NCI-H1417 treated with DMSO at 0.1 percent for 48 hours (cell line): ENCODE measurements at places on chromosomes 5 and 9.

GRCh38 chr9:135926402-135927194 is 19.3 kb upstream of the CAMSAP1 start:
- DNase-seq = no peak

- DNase-seq = no peak
Measured at GRCh38 chr5:142758796-142759145, 11.4 kb upstream of the ARHGAP26 start.

DNA sequence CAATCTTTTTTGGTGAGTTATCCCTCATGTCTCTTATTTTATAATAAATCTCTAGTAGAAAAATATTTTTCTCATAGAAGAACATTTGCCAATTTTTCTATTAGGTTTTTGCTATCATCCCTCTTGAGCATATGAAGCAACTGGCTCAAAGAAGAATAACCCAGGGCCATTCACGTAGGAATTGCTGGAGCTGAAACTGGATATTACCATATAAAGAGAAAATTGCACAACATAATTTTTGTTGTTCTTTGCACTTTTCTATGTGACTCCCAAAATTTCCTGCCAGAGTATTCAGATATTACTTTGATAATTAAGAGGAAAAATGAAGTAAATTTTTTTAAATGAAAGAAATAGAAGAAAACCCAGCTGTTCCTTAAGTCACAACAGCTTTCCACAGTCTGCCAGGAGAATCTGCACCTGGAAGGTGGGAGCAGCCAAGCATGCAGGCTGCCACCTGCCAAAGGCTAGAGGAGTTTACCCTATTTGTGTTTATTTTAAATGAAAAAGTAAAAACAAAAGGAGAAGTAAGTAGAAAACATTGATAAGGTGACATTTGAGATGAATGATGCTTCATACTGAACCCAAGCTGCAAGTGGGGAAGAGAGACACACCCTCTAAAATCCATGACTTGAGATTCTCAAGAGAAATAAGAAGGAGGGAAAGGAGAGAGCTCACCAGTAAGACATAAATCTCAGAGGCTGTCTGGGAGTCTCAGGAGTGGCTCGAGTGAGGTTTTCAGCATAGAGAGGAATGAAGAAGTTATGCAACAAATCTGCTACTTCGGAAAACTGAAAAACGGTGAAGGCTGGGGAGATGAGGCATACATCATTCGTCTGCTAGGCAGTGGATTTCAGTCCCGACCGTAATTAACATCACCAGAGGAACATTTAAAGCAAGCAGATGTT is 31.5 kb upstream of the FREM1 start:
- DNase-seq = no peak

GRCh38 chr9:111637421-111637950 is 6.4 kb downstream of the DNAJC25 start:
- no peak for DNase-seq

DNA sequence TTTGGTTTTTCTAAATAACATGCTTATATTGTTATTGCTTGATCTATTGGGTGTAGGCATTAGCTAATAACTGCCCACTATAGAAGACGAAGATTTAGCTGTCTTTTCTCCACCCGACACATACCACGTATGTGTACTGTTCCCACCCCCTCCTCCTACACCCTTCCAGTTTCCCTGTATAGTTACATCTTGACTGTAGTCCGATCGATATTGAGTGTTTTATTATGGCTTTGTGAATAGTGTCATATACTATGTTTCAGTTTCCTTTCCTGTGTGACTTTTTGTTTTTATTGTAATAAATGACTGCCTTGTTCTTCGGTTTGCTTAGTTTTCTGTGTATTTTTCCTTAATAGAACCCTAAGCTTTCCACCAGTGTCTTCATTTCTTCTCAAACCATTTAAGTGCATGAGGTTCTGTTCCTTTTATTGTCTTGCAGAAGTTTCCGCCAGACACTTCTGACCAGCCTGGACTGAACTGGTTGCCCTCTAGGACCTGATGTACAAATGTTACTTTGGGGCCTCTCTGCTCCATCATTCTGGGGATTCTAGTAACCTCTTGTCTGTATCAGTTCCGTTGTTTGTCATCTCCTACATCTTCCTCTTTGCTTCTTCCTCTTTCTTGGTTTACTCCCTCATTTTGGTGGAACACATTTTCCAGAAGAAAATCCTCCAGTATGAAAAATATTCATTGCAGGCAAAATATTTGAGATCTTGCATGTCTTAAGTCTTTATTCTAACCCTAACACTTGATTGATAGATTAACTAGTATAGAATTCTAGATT is 61.8 kb downstream of the PRKACG start:
- no peak for DNase-seq

GRCh38 chr9:95092262-95093072 is 225.0 kb downstream of the FANCC start:
- no peak for DNase-seq

DNA sequence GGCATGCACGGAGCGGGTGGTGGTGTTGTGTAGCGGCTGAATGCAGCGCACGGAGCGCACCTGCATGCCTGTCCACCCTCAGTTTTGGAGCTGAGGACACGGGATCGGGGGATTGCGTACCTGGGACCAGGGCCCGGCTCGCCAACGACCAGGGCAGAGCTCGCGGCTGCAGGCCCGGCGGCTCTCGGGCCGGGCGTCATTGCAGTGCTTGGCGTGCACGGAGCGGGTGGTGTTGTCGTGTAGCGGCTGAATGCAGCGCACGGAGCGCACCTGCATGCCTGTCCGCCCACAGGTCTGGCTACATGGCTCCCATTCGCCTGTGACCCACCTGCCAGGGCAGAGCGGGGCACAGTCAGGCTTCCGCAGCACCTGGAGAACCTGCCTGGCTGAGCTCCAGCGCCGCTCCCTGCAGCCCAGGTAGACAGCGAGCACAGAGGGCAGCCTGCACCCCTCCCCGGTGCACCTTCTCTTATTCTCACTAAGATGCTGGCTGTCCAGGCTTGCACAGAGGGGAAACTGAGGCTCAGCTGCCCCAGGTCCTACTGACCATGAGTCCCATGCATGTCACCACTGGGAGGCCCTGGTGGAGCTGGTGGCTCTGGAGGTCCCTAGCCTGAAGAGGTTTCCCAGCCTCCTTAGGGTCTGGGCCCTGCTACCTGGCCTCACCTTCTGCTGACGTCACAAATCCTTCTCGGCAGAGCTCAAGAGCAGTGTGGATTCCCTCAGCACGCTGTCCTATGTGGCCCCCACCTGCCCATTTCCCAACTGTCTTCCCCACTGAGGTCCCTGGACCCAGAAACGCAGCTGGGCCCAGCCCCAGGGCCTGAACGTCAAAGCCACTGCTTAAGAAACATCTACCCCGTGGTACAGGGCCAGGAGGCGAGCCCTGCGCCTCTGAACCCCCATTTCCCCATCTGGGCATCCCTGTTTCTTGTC is 64.9 kb downstream of the ZNF354C start:
- no peak for DNase-seq

DNA sequence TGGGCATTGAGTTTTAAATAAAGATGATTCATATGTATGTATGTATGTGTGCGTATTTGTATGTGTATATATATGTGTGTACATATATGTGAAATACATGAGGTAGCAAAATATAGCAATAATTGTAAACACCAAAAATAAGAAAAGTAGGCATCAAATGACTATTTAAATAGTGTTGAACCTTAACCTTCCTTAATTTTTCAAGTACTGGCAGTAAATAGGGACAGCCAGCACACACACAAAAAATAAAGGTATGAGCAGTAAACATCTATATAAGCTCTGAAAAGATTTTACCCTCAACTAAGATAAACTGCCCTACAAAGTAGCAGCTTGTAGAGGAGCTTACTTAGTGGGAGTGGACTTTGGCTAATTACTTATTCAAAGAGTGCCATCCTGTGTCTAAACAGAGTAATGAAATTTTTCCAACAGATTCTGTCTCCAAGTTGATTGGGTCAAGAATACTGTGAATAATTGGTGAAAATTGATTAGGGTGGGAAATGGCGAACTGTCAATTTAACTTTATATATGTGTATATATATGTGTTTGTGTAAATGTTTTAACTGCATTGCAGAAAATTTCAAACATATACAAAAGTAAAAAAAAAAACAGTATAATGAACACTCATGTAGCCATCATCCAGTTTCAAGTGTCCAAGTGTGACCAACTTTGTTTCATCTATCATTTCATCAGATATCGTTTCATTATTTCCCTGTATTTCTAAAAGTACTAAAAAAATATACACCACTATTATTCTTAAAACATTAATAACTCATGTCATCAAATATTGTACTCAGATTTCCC is 2.0 kb upstream of the ADAMTS6 start:
- DNase-seq = no peak

DNA sequence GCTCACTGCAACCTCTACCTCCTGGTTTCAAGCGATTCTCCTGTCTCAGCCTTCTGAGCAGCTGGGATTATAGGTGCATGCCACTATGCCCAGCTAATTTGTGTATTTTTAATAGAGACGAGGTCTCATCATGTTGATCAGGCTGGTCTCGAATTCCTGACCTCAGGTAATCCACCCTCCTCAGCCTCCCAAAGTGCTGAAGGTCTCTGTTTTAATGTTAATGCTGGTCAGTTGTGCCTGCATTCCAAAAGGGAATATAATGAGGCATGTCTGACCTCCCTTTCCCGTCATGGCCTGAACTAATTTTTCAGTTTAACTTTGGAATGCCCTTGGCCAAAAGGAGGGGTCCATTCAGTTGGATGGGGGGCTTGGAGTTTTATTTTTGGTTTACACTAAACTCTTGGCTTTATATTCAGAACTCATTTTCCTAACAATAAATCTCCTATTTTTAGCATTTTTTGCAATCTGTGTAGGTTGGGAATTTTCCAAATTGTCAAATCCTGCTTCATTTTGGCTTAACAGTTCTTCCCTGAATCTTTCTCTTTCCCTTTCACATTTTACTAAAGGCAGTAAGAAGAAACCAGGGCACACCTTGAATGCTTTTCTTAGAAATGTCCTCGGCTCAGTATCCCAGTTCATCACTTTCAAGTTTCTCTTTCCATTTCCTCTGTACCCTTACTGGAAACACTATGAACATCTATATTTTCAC is 1175.5 kb downstream of the MAT2B start:
- no peak for DNase-seq

DNA sequence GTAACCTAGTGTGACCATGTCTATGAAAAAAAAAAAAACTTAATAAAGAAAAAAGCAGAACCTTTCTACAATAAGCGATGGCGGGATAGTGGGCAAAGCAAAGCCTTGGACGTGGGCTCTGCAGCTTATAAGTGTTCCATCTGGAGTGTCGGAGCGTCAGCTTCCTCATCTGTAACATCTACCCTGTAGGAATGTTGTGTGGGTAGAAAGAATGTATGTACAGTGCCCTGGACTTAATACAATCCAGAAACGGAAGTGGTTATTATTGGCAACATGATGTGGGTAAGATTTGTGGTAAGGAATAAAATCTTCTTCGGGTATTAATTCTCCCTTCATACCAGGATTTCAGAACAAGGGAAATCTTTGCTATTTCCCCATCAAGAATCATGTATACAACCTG is 66.5 kb downstream of the SEMA5A start:
- no peak for DNase-seq

DNA sequence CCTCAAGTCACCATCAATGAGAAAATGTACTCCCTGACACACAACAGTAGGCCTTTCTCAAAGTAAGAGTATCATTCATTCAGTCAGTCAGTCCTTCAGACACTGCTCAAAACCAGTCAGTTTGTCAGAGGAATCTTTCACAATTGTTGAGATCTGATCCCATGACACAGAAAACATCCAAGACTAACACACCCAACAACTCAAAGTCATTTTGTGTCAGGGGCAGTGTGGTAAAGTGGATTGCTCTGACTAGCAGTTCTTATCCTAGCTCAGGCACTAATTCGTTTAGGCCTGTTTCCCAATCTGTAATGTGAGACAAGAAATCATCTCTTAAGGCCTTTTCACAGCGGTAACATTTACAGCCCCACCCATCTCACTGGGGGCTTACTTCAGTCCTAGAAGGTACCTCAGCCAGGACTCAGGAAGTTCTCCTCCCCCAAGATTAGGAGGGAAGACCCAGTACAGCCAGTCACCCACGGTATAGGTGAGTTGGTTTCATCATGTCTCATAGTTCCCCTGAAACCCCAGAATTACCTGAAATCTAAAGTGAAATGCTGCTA is 31.9 kb downstream of the SH3TC2 start:
- DNase-seq = no peak

DNA sequence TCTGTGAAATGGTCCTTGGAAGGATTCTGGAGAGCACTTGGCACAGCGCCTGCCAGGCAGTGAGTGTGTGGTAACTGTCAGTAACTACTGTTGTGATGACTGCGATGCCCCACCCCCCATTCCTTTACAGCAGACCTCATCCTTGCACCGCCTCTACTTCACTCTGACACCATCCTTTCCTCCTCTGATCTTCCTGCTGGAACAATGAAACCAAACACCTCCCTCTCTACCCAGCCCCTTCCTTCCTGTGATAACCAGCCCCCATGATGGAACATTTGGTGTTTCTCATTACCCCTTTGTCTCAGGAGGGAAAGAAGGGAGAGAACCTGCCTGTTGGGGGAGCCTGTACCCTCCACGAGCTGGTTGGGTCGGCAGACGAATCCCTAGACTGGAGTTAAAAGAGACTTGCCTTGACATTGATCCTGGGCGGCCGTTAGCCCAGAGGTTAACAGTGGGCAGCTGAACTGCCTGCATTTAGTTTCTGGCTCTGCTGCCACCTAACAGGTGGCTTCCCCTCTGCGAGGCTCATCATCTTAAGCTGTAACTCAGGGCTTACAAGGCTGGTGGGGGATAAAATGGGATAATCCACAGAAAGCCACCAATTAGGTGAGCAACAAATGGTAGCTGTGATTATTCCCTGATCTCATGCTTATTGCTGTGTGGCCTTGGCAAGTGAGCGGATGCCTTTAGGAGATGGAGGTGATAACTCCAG is 34.2 kb upstream of the GRPEL2 start:
- DNase-seq = no peak

DNA sequence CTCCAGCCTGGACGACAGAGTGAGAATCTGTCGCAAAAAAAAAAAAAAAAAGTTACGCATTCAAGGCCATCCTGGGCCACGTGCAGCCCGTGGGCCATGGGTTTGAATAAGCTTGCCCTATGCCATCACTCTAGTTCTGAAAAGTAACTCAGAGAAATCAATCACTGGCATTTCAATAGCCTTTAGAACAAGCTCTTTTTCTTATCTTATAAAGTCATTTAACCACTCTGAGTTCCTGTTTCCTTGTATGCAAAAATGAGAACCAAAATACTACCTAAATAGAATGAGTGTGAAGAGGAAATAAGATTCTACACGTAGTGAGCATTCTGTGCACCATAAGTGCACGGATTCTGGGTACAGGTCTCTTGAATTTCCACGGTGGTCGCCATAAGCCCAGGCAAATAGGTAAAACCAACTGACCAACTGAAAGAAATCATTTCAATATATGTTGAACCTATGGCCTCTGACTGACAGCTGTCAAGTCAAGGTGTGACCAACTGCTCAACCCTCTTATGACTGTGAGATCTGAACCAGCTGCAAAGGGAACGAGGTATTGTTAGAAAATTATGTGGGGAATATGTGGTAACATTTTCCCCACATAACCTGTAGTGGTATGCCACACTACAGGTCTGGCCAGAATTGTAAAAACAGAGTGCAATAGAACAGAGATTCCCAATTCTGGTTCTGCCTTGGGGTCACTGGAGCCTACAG is 143.9 kb upstream of the LHFPL2 start:
- DNase-seq = no peak

- DNase-seq = no peak
Measured at GRCh38 chr5:148343603-148344487, 8.5 kb downstream of the SPINK9 start.

- no peak for DNase-seq
Measured at GRCh38 chr9:110007477-110008270, 200.3 kb downstream of the C9orf152 start.

GRCh38 chr9:97559111-97559514 is 57.6 kb downstream of the TMOD1 start:
- no peak for DNase-seq
